ENCODE measurements at places on chromosomes 16 and 17.

GRCh38 chr16:13885700-13886099 is 34.3 kb upstream of the ERCC4 start:
- DNase-seq, result no peak

GRCh38 chr16:14196011-14196410 is 124.9 kb downstream of the MRTFB start:
- no peak for DNase-seq

DNA sequence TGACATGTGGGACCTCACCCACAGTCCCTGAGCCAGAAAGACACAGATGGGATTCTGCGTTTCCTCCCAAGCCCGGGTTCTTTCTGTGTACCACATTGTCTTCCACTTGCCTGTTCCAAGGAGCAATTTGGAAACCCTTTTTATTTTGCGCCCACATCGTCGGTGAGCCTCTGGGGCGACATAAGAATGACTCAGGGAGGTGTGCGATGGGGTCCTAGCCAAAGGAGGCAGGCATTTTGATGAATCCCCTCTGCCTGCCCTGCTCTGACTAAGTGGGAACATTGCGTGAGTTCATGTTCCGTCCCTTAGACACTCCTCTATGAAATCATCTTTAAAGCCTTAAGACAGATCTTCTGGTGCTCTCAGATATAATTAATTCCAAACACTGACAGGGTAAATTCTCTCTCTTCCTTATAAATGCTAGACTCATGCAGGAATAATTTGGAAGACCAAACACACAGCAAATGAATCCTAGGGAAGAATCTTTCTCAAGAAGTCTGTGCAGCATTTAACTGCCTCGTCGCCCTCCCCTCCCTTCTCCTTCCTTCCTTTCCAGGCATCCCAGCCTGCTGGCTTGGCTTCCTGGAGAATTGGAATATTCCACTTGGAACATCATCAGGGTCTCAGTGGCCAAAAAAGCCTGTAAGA is 52.7 kb upstream of the FOXF1 start:
- DNase-seq, result no peak

DNA sequence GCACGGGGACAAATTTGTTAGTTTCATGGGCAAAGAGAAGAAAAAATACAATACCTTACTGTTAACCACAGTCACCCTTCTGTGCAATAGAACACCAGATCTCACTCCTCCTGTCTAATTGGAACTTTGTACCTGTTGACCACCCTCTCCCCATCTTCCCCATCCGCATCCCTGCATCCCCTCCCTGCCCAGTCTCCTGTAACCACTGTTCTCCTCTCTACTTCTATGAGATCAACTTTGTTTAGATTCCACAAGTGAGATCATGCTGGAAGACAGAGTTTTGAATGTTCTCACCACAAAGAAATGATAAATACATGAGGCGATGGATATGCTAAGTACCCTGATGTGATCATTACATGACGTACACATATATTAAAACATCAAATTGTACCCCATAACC is 47.7 kb downstream of the CLEC16A start:
- no peak for DNase-seq

GRCh38 chr16:54936201-54936978 is 5.7 kb downstream of the IRX5 start:
- DNase-seq, result no peak

GRCh38 chr17:78675836-78676235 is 98.6 kb upstream of the DNAH17 start:
- DNase-seq, result no peak

DNA sequence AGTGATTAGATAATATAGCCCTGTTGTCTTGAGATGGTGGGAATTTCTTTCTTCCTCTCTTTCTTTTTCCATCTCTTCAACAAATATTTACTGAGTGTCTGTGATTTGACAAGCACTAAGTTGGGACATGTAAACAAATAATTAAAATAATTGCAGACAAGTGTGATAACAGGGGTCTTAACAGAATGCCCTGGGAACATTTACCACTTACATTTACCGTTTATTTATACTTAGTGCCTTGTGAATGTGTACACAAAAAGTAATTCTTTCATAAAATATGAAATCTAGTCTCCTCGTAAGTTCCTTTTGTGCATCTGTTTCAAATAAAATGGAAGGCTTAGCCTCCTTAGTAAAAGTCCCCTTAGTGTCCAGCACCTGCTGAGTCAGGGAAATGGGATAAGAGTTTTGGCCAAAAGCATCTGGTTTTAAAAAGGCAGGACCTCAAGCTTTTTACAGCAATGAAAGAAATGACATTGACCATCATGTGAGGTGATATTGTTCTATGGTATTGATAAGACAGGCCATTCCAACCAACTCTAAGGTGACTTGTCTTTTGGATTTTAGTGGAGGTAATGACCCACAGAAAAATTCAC is 188.2 kb downstream of the HS3ST3B1 start:
- DNase-seq, result no peak

- DNase-seq, result no peak
These were observed 217.5 kb upstream of the DYNLRB2 start for GRCh38 chr16:80323187-80323807.

GRCh38 chr17:74484066-74484465 is 17.6 kb downstream of the CD300A start:
- DNase-seq, result no peak

DNA sequence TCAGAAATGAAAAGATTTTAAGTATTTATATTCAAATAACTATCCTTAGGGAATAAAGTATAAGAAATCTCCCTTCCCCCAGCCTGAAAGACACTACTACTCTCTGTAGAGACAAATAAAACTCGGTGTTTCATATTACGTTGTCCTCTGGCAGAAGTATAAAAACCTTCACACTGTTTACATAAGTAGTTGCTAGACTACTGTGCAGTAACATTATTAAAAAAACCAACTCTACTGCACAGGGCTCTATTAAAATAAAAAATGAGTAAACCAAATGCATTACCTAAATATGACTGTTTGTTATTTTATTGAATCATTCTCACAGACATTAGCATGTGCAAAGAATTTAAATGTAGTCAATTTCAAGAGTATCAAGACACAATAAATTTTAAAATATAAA is 67.4 kb downstream of the MED13 start:
- DNase-seq, result no peak

GRCh38 chr17:42053731-42054500 is 3.5 kb upstream of the C17orf113 start:
- DNase-seq, result no peak

GRCh38 chr17:65228287-65228686 is 91.1 kb downstream of the RGS9 start:
- DNase-seq, result no peak

GRCh38 chr17:79927136-79927661 is 88.0 kb upstream of the CBX4 start:
- DNase-seq, result no peak

DNA sequence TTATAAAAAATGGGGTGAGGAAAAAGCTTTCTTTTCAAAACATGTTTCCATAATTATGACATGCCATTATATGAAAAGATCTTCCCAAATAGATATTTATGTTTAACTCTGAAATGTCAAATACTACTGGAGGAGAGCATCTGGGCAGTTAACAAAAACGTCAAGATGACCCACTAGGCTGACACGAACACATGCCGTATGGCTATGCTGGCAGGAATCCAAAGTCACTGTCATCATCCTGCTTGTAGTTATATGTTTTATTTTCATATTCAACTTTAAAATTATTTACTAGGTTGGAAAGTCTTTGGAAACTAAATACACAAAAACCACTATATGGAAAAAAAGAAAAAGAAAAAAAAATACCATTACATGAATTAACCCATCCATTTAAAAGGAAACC is 27.3 kb downstream of the ANKFY1 start:
- no peak for DNase-seq

GRCh38 chr17:62921817-62922216 is 44.2 kb upstream of the TANC2 start:
- no peak for DNase-seq

- DNase-seq, result no peak
These were observed 13.1 kb downstream of the CTU2 start for GRCh38 chr16:88719267-88719932.

DNA sequence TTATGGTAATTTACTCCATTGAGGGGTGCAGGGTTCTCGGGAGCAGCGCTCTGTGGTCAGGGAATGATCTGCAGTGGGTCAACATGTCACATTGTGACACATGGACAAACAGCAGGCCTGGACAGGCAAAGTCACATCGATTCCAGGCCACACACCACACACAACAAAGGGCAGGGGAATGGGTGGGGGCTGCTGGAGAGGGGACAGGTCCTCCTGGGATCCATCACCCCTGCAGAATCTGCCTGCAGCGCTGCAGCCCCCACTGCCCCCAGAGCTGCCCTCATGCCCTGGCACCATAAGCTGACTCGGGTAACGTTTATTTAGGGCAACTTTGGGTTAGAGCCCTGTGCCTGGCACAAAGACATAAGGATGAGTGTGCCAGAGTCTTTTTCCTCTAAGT is 9.1 kb downstream of the PEMT start:
- DNase-seq, result no peak

GRCh38 chr16:49750341-49751000 is 105.4 kb downstream of the ZNF423 start:
- no peak for DNase-seq

GRCh38 chr16:85040685-85041084 is 13.1 kb downstream of the KIAA0513 start:
- DNase-seq, result no peak

- DNase-seq, result no peak
These were observed 555.0 kb upstream of the RBFOX1 start for GRCh38 chr16:6777624-6778023.

DNA sequence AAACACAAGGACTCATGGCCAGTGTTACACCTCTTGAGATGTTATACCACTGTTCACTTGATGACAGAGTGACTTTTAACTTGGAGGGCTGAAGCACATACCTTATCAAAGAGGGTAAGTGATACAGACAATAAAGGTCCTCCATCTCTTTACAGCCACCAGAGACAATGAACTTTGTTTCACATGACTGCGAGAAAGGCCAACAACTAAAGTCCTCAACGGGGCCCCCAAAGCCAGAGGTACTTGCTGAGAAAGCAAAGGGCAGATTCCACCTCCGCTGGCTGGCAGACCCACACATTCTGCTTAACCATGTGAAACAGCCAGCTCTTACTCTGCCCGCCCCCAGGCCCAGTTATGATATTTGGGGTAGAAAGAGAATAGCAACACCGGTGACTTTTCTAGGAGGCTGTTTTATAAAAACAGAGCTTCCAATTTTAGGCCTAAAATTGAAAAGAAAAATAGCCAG is 21.4 kb downstream of the DCUN1D3 start:
- no peak for DNase-seq

DNA sequence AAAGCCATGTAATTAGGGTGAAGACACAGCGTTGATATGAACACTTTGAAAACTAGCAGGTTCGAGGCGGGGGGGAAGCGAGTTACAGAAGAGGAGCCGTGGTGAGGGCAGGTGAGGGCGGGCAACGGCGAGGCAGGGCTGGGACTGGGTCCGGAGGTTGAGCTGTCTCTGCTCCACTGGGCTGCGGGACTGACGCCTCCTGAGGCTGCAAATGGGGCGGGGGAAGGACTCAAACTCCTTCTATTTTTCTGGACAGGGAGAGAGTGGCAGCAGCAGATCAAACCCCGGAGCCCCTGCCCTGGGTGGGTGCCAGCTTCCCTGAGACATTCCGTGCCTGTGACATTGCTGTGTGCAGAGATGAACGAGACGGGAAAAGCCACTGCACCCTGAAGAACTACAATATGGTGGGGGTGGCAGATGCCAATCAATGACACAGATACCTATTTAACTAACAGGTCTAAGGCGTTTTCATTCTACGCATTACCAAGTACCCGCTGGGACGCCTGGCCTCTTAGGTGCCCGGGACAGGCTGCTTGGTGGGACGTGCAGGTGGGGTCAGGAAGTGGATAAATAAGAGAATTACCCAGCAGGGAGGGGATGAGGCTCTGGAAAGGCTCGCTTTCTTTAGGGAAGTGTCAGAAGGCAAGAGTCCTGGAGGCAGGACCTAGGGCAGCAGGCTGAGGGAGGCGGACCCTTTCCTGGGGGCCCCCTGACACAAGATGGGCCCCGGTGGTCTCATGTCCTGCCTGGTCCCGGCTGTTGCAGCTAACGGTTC is 30.4 kb downstream of the RPH3AL start:
- DNase-seq, result no peak

DNA sequence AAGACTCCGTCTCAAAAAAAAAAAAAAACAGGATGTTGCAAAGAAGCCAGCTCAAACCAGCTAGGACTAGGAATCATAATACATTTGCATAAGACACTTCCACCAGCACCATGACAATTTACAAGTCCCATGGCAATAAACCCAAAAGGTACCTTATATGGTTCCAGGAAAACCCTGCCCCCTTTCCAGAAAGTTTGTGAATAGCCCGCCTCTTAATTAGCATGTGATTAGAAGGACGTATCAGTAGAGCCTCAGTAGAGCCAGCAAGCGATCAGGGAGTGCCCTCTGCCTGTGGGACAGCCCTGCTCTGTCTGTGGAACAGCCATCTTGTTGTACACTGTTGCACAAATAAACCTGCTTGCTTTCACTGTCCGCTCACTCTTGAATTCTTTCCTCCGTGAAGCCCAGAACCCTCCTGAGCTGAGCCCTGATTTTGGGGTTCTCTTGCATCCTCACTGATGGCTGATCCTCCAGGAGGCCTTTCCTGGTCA is 14.0 kb downstream of the NUPR1 start:
- no peak for DNase-seq

GRCh38 chr17:50613007-50613992 is 21.4 kb upstream of the ABCC3 start:
- DNase-seq, result no peak

GRCh38 chr17:39751637-39752036 is 13.9 kb downstream of the GRB7 start:
- no peak for DNase-seq

GRCh38 chr16:1788708-1789100 is 4.8 kb downstream of the IGFALS start:
- DNase-seq, result no peak

- no peak for DNase-seq
These were observed 9.7 kb downstream of the SLC6A2 start for GRCh38 chr16:55665511-55665910.

DNA sequence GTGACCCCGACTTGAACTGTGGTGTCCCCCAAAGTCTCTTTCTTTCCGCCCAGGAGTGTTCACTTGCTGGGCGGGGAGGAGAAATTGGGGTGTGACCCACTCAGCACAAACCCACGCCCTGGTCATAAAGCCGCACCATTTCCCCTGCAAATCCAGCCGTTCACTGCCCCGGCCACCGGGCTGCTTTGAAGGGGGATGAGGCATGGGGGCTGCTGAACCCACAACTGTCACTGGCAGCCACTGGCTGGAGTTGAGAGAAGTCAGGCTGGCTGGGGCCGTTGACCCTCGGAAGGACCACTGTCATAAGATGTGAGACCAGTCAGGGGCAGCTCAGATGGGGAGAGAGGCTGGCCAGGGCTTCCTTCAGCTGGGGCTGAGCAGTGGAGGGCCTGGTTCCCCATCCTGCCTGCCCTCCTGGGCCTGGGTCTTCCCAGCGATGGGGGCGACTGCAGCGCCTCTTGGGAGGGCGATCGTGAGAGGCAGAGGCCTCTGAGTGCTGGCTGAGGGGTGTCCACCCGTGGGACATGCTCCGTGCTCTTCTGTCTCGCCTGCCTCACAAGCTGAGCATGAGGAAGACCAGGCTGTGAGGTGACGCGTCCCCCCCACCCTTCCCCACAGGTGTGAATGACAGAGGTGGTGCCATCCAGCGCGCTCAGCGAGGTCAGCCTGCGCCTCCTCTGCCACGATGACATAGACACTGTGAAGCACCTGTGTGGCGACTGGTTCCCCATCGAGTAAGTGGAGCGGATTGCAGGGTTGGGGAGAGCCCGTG is 19.5 kb downstream of the C16orf90 start:
- no peak for DNase-seq

All from stimulated activated CD8-positive, alpha-beta memory T cell treated with anti-CD3 and anti-CD28 coated beads, Interleukin-7, amount 100 ng/mL, for 48 hours (primary cell).